Memory B cell (primary cell): ENCODE measurements at places on chromosomes 16 and 17.

- no peak for DNase-seq
Observed at GRCh38 chr16:53482123-53482522, 20.9 kb downstream of the AKTIP start.

GRCh38 chr17:72463287-72464102 lies 342.7 kb downstream of the SOX9 start:
- no peak for DNase-seq

DNA sequence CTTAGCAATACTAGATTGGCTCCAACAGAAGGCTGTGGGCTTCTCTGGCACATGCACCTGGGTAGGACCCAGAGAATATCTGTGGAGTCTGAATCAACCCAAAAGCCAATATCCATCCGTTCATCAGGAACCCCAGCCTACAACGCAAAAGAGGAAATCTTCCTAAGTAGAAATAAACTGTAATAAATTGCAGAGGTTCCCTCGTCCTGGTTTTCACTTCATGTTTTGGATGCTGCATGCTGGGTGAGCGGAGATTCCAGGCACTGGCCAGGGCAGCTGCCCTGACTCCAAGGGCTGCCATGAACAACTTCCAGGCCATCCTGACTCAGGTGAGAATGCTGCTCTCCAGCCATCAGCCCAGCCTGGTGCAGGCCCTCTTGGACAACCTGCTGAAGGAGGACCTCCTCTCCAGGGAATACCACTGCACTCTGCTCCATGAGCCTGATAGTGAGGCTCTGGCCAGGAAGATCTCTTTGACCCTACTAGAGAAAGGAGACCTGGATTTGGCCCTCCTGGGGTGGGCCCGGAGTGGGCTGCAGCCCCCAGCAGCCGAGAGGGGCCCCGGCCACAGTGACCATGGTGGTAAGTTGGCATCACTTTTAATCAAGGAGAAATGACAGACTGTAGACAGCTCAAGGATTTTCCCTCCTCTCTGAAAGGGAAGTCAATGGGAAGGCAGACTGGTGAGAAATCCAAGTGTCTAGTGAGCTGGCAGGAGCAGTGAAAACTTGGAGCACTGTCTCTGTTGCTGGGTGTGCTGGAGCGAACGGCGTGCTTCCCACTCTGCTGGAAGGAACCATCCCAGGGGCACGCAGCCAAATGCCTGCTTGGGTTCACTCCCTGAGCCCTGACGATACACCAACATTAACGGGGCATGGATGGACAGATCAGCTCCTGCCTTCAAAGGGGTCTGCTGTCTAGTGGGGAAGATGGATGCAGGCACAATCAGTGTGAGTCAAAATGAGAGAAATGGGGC lies 10.7 kb upstream of the CIITA start:
- DNase-seq, result no peak

- DNase-seq, result no peak
Observed at GRCh38 chr17:3724378-3725077, 825 bp downstream of the HASPIN start.

- DNase-seq, result no peak
Observed at GRCh38 chr17:61007980-61008379, 330.3 kb downstream of the BCAS3 start.

DNA sequence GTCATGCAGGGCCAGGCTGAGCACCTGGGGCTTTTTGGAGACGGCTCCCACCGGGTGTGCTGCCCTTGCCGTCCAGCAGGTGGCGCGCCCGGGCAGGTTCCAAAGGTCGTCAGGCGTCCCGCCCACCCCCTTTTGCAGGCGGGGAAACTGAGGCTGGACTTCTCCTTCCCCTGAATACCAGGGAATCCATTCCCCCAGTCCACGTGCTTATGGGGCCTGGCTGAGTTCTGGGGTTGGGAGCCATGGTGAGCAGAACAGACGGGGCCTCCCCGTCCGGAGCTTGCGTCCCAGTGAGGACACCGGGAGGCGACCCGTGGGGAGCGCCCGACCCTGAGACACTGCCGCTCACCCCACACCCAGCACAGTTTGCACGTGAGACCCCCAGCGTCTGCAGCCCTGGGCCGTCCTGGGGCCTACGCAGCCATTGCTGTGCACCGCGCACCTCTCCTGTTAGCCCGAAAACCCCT lies 51.8 kb upstream of the JPH3 start:
- DNase-seq, result peak; percentile 52

GRCh38 chr17:58913971-58914769 lies 158.5 kb downstream of the PPM1E start:
- DNase-seq, result no peak

DNA sequence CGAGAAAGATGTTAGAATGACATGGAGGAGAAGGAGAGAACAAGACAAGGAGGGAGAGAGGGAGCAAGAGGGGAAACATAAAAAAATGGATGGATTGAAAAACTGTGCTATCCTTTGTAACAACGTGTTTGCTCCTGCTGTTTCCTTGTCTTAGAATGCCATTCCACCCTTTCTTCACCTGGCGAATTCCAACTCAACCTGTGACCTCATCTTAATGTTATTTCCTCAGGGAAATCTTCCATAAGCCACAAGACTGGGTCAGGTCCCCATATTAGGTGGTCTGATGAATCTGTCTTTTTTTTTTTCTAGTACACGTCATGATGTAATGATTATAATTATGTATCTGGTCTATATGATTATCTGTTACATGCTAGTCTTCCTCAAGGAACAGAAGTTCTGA lies 195.0 kb upstream of the MAF start:
- no peak for DNase-seq

DNA sequence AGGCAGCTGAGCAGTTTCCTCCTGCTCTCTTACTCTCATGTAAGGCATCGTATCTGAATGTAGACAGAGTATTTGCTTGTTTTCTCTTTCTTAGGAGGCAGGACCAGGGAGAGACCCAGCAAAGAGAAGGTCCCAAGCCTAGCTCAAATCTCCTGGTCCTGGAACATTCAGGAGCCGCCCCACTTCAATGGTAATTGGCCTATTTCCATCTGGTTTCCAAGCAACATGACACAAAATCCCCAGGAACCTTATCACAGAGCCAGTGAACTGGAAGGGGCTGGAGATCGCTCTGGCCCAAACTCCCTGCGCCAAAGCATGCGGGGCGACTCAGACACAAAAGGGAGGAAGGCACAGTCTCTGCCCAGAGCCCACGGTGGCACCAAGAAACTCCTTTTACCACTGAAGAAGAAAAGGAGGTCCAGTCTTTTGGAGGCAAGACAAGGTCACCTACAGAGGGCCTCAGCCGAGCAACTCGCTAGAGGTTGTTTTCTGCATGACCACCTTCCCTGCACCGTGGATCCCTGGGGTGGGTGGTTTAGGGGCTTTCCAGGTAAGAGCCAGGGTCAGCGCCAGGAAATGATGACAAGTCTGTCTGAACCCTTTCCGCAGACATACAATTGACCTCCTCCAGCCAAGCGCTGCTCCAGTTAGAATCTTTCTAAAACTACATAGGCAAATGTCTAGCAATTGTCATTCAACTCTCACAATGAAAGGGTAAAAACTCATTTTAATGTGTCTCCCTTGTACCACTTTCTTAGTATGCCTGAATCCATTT lies 394.7 kb downstream of the SOX9 start:
- DNase-seq, result no peak

DNA sequence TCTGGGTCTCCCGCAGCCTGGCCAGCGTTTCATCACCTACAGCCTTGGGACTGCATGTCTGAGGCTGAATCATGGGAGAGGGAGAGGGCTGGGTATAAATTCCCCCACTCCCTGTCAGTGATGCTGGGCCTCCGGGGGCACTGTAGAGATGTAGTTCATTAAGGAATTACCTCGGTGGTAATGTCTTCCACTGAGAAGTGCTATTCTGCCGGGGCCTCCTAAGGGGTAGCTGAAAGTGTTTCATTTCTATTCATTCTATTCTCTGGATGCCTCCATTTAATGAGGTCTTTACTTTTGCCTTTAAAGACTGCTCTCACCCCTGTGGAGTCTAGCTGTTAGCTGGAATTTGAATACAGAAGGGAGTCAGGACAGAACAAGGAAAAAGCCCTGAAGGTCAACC lies 116.4 kb upstream of the HS3ST4 start:
- DNase-seq, result no peak

- no peak for DNase-seq
Observed at GRCh38 chr16:64656471-64656870, 465.4 kb downstream of the CDH11 start.

DNA sequence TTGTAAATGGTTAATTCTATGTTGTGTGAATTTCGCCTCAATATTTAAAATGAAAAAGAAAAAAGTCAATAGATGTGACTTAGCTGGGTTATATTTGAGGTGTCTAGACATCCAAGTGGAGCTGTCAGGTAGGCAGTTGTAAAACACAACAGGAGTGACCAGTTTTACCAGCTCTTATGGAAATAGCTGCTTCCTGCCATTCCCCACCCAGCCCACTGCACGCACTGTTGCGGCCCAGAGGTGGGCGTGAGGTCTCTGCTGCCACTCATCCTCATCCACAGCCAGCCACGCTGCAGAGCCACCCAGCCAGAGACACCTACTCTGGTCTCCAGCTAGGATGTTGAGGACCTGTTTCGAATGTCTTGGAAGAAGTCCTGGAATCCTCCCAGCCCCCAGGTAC lies 3.4 kb upstream of the CARD14 start:
- no peak for DNase-seq

DNA sequence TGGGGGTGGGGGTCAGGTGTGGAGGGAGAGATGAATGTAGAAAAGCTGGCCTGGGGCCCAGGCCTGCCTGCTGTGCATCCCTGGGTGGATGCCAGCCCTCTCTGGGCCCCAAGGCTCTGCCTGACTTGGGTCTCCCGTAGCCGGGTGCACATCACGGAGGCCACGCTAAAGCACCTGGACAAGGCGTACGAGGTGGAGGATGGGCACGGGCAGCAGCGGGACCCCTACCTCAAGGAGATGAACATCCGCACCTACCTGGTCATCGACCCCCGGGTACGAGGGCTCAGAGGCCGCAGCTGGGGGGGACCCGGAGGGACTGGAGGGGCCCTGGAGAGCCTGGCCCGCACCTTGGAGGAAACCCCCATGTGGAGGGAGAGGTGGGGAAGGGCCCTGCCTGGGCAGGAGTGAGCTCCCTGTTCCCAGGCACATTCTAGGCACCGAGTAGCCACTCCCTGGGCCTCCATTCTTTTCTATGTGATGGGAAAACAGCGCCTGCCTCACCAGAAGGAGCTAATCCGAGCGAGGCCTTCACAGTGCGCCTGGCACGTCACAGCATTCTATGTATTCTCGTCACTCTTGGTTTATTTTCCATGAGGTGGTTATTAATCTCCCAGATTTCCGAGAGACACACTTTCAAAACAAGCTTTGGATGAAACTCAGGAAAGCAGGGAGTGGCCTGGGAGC lies 34.7 kb downstream of the ADCY7 start:
- DNase-seq, result no peak

DNA sequence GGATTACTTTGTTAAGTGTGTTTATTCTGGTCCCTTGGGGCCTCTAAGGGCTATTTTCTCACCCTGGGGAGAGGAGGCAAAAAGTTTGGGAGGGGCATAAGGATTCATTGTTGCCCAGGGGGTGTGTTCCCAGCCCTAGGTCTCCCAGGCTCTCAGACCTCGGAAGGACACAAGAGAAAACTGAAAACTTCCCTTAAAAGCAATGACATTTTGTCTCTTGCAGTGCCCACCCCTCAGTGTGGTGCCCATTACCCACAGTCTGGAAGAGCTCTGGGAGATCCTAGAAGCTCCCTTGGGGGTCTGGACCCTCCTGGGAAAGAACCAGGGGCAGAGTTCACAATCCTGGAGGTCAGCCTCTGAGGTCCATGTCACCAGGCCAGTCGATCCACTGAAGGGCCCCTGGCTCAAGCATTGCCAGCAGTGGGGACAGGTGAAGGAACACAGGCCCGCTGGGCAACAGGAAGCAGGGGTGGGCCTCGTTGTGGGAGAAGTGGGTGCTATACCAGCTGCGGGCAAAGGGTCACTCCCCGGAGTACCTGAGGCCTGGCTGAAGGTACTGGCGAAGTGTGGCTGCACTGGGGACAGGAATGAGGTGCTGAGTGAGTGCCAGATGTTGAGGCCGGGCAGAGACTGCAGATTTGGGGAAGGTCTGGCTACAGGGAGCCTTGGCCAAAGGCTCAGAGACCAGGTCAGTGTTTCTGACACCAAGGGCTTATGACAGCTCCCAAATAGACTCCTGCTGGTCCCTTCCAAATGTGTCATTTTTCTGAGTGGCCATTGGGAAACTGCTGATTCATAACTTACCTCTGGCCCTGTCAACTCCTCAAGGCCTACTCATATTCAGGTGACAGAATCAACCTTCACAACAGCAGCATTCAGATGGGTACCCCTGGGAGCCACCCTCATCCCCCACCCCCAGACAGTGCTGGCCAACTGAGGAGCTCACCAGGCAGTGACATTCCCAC lies 4.6 kb upstream of the ZNF747 start:
- no peak for DNase-seq

DNA sequence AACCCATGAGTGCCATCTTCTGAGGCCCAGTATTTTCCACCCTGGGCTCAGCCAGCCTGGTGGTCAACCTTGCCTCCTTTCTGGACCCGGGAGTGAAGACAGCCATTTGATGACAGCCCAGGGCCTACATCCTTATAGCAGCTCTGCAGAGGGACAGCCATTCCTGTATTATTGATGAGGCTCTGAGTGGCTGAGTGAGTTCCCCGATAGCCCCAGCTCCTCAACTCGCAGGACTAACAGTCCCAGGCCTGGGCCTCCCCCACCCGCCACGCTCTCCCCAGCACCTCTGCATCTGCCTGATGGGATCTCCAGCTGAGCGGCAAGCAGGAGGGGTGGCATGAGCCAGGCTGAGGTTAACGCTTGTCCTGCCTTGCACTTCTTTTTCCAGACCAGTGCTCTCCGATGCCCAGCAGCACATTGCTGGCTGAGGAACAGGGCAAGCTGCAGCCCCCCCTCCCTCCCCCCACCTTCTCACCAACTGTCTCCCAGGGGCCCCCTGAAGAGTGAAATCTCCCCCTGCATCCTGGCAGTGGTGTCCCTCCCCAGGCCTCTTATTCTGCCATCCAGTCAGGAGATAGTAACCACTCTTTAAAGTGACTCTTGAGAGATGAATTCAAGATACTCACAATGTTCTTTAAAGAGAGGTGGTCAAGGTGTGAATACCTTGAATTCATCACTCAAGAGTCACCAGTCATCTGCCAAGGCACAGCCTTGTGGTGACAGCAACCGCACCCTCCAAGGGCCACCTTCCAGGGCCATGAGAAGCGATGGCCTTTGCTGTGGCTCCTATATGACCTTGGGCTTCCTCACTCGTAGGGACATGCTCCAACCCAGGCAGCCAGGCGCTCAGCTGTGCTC lies 23.5 kb downstream of the CACNG5 start:
- DNase-seq, result no peak

DNA sequence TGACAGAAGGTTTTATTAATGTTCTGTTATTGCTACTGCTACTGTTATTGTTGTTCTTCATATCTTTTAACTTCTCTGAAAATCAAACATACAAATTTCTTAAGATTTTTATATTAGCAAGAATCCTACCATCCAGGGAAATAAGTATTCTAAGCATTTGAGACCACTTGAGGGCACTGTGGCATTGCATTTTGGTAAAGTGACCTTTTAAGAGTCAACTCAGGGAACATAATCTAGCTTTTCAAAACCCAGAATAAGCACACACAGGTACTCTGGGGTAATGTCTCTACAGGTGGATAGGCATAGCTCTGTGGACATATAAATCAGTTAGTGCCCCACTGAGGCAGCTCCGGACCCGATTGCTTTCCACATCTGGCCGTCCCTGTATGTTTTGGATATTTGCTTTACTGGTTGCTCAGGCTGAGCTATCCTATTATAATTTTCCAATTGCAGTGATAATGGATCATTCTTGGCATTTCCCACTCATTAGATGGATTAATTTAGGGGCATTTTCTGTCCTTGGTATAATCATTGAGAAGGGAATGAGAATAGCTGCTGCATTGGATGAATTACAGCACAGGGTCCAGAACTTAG lies 1425.1 kb upstream of the CDH8 start:
- DNase-seq, result no peak

- DNase-seq, result no peak
Observed at GRCh38 chr17:2852221-2852620, 56.0 kb downstream of the RAP1GAP2 start.

- DNase-seq, result no peak
Observed at GRCh38 chr16:51753467-51754127, 602.5 kb upstream of the SALL1 start.
